Right kidney (tissue), 9 donors: ENCODE measurements at places on chromosomes 2 and 18.

GRCh38 chr18:12079491-12080237 is 14.0 kb upstream of the ANKRD62 start:
- DNase-seq = no peak

GRCh38 chr18:35926884-35927283 is 45.6 kb upstream of the RMP24 start:
- DNase-seq = no peak

- DNase-seq = no peak
These were observed 17.0 kb downstream of the WDPCP start for GRCh38 chr2:63571291-63571690.

- no peak for DNase-seq
These were observed 143.4 kb downstream of the UBE2E3 start for GRCh38 chr2:181123798-181124231.

GRCh38 chr2:113906647-113907046 is 16.8 kb downstream of the ACTR3 start:
- no peak for DNase-seq

- DNase-seq = no peak
These were observed 57.0 kb upstream of the TXNDC2 start for GRCh38 chr18:9828506-9829396.

- DNase-seq = no peak
These were observed 418.0 kb upstream of the ID2 start for GRCh38 chr2:8263901-8264300.

- DNase-seq = no peak
These were observed 35.7 kb downstream of the AMER3 start for GRCh38 chr2:130790804-130791616.
